ENCODE measurements at places on chromosomes 13 and 19.

- DNase-seq, result no peak
Observed at GRCh38 chr13:72530471-72530870, 197.0 kb downstream of the MZT1 start.

GRCh38 chr13:99086267-99087097 lies 108.6 kb upstream of the DOCK9 start:
- peak; percentile 28 for DNase-seq

- no peak for DNase-seq
Observed at GRCh38 chr19:32352241-32352630, 6.8 kb downstream of the ZNF507 start.

GRCh38 chr13:76516586-76516985 lies 369.6 kb downstream of the KCTD12 start:
- DNase-seq, result no peak

GRCh38 chr19:39492788-39493187 lies 6.0 kb upstream of the DLL3 start:
- DNase-seq, result no peak

DNA sequence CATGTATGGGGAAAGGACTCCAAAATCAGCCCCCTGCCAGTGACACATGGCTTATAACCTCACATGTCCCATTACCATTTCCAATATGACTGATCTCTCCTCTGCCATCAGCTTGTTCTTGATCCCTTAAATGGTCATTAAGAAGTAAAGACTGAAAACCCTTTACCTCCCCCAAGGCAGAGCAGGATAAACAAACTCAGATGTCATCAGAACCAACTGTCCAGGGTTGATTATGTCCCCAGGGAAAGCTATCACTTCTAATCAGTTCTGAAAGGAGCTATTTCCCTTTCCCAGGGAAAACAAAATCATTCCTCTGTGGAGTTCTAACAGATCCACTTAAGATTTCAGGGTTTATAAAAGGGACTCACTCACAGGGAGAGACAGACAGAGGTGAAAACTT lies 350.9 kb downstream of the SUCLA2 start:
- DNase-seq, result no peak

DNA sequence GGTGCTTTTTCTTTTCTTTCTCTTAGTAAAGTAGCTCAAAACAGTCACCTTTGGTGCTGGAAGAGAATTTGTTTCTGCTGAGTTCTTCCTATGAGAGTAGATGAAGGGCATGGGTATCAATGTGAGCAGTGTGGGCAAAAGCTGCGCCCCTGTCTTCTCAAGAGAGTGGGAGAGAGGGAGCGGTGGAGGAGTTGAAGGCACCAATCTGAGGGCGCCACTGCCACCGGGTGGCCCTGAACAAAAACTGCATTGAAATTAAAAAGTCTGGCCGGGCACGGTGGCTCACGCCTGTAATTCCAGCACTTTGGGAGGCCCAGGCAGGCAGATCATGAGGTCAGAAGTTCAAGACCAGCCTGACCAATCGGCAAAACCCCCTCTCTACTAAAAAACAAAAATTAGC lies 28.7 kb upstream of the EPHX3 start:
- DNase-seq, result no peak

- no peak for DNase-seq
Observed at GRCh38 chr13:20498129-20498528, 27.5 kb downstream of the CRYL1 start.

- DNase-seq, result no peak
Observed at GRCh38 chr19:6258812-6259311, 20.9 kb downstream of the MLLT1 start.

DNA sequence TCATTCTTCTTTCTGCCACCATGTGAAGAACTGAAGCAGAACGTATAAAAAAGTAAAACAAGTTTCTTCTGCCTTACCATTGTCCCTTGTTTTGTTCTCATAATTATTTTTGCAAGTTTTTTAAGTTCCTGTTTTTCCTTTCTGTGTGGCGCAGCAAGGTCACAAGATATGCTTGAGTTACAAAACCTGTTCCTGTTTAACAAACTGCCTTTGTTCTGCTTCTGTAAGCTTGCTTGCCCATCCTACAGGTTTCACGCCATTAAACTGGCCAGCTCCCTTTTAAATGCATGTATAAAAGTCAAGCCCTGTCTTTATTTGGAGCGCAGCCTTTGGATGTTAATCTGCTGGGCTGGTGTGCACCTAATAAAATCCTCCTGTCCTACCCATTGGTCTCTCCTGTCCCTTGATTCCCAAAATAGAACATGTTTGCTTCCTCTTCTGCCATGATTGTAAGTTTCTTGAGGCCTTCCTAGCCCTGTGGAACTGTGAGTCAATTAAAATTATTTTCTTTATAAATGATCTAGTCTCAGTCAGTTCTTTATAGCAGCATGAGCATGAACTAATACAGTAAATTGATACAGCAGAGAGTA lies 1115.4 kb downstream of the SLITRK1 start:
- no peak for DNase-seq

DNA sequence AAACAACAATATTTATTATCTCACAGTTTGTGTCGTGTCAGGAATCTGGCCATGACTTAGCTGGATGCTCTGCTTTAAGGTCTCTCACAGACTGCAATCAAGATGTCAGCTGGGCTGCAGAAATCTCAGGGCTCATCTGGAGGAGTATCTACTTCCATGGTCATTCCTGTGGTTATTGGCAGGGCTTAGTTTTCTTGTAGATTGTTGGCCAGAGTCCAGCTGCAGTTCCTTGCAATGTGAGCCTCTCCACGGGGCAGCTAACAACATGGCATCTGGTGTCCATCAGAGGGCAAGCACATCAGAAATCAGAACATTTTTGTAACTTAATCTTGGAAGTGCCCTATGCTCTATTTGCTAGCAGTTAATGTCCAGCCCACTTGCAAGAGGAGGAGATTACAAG lies 45.7 kb upstream of the TDRD3 start:
- no peak for DNase-seq

DNA sequence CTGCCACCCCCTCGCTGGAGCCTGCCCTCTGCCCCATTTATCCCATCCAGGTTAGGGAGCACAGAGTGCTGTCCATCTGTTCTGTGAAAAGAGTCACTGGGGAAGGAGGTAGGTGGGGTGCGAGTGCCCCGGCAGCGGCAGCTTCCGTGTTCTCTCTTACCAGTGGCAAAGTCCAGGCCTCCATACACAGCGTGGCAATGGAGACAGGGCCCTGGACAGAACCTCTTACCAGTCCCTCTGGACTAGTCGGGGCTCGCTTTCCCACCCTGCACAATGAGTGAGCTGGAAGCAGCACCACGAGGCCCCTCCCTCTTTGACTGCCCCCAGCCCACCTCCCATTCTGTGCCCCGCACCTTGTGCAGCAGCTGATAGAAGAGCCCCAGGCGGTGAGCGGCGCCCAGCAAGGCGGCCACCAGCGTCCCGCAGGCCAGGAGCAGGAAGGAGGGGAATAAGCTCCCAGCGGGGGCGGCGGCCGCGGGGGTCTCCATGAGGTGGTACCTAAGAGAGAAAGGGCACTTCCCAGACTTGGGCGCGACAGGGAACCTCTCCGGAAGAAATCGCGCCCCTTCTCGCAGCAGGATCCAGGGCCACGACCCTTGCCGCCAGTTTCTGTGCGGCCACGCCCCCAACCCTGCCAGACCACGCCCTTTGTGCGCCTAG lies 17.5 kb downstream of the SYDE1 start:
- DNase-seq, result no peak

DNA sequence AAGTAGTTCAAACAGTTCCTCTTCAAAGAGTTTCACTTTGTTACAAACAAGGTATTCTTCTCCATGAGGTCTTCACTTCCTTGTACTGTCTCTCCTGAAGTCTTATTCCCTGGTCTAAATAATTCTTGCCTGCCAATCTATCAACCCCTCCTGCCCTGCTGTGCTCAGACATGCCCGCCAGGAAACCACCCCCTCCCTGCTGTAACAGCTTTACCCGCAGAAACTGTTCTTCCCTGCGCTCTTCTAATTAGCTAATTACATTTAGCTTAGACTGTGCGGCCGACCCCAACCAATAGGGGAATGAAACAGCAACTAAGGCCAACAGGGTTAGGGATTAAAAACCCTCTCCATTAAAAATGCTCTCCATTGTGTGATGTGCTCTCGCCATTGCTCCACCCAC lies 46.7 kb downstream of the ZNF846 start:
- DNase-seq, result no peak

DNA sequence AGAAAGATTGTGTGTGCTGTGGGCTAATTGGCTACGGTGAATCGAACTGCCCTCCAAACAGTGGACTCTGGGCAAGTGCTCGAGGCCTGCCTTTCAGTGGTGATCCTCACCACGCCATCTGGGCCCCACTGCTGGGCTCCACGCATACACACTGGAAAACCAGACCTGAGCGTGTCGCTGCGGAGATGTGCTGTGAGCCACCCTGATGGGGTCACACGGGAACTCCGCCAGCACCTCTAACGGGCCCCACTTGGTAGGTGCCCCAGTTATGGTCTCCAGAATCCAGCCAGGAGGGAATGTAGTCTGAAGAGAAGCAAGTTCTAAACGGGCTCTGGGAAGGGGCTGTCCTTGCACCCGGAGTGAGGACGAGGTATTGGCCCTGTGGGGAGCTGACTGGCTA lies 39.3 kb downstream of the C13orf46 start:
- no peak for DNase-seq

- DNase-seq, result no peak
Observed at GRCh38 chr13:79011179-79011578, 352.2 kb upstream of the OBI1 start.

GRCh38 chr13:32851083-32852069 lies 164.8 kb upstream of the KL start:
- no peak for DNase-seq

DNA sequence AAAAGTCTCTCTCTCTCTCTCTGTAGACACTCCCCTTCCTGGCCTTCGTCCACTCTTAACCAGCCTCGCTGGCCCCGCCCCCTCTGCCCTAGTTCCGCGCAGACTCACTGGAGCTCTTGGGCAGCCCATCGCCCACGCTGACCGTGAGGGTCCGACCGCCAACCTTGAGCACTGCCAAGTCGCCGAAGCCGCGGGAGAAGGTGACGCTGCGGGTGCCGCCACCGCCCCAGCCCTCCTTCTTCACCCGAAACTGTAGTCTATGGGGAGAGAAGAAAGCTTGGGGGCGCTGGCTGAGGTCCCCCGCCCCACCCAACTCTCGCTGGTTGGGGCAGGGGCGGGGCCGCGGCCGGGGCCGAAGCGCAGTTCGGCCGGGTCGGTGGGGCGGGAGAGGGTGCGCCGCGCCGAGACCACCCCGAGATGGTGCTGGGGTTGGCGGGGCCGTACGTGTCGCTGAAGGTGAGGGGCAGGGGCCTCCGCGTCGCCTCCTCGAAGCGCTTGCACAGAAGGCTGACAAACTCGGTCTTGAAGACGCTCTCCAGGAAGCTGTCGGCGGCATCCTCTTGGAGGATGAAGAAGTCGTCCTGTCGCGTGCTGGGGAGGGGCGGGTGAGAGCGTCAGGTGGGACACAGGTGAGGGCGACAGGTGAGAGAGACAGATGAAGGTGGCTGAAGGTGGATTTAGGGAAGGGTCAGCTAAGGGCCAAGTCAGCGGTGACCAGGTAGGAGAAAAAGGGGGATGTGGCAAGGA lies 12.6 kb upstream of the ZNF414 start:
- DNase-seq, result peak; percentile 82

GRCh38 chr13:100803091-100803490 lies 128.5 kb upstream of the TMTC4 start:
- DNase-seq, result no peak

DNA sequence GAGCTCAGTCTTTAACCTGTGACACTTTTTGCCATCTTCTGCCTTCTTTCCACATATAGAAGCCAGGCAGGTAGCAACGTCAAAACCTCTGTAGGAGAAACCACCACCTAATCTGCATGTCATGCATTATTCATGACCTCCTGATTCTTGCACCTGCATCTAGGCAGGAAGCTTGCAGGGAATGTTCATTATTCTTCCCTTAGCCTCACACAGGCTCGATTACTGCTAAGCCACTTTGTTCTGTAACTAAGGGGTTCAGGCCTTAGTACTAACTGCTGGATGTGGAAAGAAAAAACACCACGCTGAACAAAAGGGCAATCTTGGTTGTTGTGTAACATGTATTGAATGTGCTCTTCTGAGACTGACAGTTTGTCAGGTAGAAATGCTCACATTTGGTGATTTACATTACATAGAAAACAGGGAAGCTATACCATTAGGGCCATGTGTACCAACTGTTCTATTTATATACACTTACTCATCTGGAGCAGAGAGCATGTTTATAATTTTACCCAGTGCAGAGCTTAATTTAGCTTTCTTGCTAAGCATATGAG lies 366.9 kb downstream of the KLF12 start:
- no peak for DNase-seq
